ENCODE measurements at places on chromosomes 5 and 9. TPM values are rescaled to one million over a fixed set of nuclear protein-coding genes. Genes with fewer than 3 reads are reported as not detected.

FBXO38 gene
- 21.1 TPM for total RNA-seq

AFAP1L1 gene
- total RNA-seq, result 11.8 TPM

FAXDC2 gene
- 3.1 TPM for total RNA-seq

GKAP1 gene
- 1.0 TPM for total RNA-seq

CCDC69 gene
- 2.1 TPM for total RNA-seq

PLK2 gene
- 101 TPM for total RNA-seq

CCDC183 gene
- not detected for total RNA-seq

TMEM232 gene
- total RNA-seq, result 0.45 TPM

ESM1 gene
- total RNA-seq, result 2.5 TPM

C9orf72 gene
- 4.3 TPM for total RNA-seq

CEL gene
- 0.17 TPM for total RNA-seq

ANKRD34B gene
- not detected for total RNA-seq

FSTL4 gene
- not detected for total RNA-seq

DMGDH gene
- total RNA-seq, result 2.5 TPM

OTULINL gene
- total RNA-seq, result 1.0 TPM

GMCL2 gene
- not detected for total RNA-seq

TGFBI gene
- total RNA-seq, result 178 TPM

CARD19 gene
- 128 TPM for total RNA-seq

PLCXD3 gene
- under 0.01 TPM for total RNA-seq

MAP1B gene
- total RNA-seq, result 130 TPM

CNTNAP3 gene
- 2.9 TPM for total RNA-seq

OR2Y1 gene
- total RNA-seq, result not detected

SPATA9 gene
- 0.15 TPM for total RNA-seq

PTGER4 gene
- 26.6 TPM for total RNA-seq

ANKRD55 gene
- not detected for total RNA-seq

HTR1A gene
- not detected for total RNA-seq

ZNF366 gene
- not detected for total RNA-seq

GPR150 gene
- 0.59 TPM for total RNA-seq

THG1L gene
- total RNA-seq, result 14.5 TPM

PTPDC1 gene
- 5.2 TPM for total RNA-seq

ADRB2 gene
- total RNA-seq, result 1.9 TPM

C7 gene
- total RNA-seq, result 3.0 TPM

MARCOL gene
- not detected for total RNA-seq

ZNF622 gene
- 27.5 TPM for total RNA-seq

LCNL1 gene
- under 0.01 TPM for total RNA-seq

LPAR1 gene
- total RNA-seq, result 106 TPM

TAS2R1 gene
- not detected for total RNA-seq

KCTD16 gene
- total RNA-seq, result 0.17 TPM

SLC46A2 gene
- total RNA-seq, result not detected

FOXD4L4 gene
- not detected for total RNA-seq

MYMK gene
- total RNA-seq, result not detected

KIF24 gene
- 3.7 TPM for total RNA-seq

ACER2 gene
- total RNA-seq, result 0.84 TPM

TLX3 gene
- not detected for total RNA-seq

LHX3 gene
- total RNA-seq, result not detected

WNT8A gene
- not detected for total RNA-seq

SH3PXD2B gene
- 24.1 TPM for total RNA-seq

ARHGEF37 gene
- 0.34 TPM for total RNA-seq

ZNF454 gene
- total RNA-seq, result 0.84 TPM

TSLP gene
- 1.2 TPM for total RNA-seq

GRXCR2 gene
- not detected for total RNA-seq

ADCY2 gene
- total RNA-seq, result not detected

CCL27 gene
- not detected for total RNA-seq

SAPCD2 gene
- 21.9 TPM for total RNA-seq

SAXO1 gene
- total RNA-seq, result not detected

MARVELD2 gene
- total RNA-seq, result 2.2 TPM

PCDHB14 gene
- not detected for total RNA-seq

MLANA gene
- not detected for total RNA-seq
